ENCODE measurements at places on chromosomes 3 and 15. TPM values are rescaled to one million over a fixed set of nuclear protein-coding genes. Genes with fewer than 3 reads are reported as not detected.

Gene MUC4
- total RNA-seq: not detected

Gene SERPINI2
- not detected for total RNA-seq

Gene KCNH8
- 0.31 TPM for total RNA-seq

Gene STAB1
- total RNA-seq: under 0.01 TPM

Gene FHIT
- total RNA-seq: 3.8 TPM

Gene PLOD2
- 39.3 TPM for total RNA-seq

Gene CHRNA7
- total RNA-seq: 1.1 TPM
